ENCODE measurements at places on chromosomes 7 and 10. TPM values are rescaled to one million over a fixed set of nuclear protein-coding genes. Genes with fewer than 3 reads are reported as not detected.

DNA sequence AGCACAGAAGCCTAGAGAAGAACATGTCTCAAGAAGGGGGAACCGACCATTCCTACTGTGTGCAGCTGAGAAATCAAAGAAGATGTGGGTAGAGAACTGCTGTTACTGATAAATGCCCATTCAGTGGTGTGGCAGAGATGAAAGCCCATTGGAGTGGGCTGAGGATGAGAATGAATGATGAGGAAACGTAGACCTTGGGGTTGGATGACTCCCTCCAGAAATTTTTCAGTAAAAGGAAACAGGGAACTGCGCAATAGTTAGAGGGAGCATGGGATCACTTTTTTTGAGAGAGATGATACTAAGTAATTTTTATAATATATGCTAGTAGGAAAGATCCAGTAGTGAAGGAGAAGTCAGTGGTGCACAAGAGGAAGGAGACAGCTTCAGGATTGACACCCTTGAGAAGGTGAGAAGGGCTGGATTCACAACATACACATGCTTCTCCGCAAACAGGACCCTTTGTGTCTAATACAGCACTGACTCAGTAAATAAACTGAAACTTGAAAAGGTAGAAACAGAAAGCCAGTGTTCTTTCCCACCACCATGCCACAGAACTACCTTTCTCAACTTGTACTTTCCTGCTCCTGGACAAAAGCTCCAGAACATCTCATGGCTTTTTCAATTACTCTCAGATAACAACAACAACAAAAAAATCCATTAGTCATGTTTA is 104.7 kb upstream of the IL6 start:
- no peak for DNase-seq

DNA sequence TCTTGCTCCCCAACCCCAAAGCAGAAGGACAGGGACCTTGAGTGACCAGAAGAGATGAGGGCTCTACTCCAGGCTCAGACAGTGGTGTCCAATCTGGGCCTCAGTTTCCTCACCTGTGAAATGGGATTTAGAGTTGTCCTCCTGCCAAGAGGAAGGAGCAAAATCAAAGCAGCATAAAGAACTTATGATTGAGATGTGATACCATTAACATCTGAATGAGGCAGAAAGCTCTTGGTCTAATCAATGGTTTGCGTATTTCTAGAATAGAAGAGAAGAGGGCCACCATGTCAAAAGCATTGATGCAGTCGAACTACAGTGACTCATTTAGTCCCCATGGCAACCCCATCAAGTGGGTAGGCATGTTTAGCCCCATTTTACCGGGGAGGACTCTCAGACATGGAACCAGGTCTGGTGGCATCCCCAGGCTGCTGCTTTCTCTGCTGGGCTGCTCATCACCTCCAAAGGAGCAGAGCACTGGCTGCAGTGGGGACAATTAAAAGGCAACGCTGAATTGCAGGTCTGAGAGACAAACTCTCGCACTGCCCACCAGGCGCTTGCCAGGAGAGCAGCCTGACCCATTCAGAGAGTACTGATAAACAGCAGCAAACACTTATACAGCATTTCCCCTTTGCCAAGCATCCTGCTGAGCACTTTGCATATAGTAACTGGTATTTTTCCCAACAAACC is 175.9 kb downstream of the NEURL1 start:
- DNase-seq: no peak

- no peak for DNase-seq
Measured at GRCh38 chr7:33422825-33423645, 293.7 kb downstream of the BBS9 start.

- DNase-seq: no peak
Measured at GRCh38 chr10:72204724-72205123, 11.1 kb upstream of the ANAPC16 start.

- DNase-seq: no peak
Measured at GRCh38 chr7:249989-250388, 40.0 kb upstream of the FOXL3 start.

- DNase-seq: no peak
Measured at GRCh38 chr7:104873401-104873800, 140.6 kb upstream of the KMT2E start.

DNA sequence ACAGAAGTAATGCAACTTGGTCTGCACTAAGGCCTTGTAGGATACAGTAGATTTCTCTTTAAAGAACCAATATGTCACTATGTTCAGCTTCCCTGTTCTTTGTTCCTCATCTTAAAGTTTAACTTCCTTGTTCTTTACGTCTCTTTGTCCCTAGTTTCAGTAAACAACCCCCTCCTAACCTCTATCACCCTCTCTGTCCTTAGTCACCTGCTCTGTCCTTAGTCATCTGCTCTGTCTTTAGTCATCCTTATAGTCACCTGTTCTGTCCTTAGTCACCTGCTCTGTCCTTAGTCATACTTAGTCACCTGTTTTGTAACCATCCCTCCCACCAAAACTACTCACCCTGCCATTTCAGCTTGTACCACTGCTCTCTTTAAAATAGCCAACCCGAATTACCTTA is 144.6 kb upstream of the TMEM106B start:
- no peak for DNase-seq

DNA sequence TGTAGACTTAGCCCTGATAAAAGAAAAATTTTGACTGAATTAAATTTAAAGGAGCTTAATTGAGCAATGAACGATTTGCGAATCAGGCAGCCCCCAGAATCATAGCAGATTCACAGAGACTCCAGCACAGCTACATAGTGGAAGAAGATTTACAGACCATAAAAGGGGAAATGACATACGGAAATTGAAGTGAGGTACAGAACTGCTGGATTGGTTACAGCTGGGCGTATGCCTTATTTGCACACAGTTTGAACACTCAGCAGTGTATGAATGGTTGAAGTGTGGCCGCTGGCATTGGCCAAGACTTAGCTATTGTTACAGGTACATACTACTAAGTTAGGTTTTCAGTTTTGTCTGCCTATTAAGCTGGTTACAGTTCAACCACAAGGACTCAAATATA is 433.5 kb upstream of the CELF2 start:
- DNase-seq: no peak

- no peak for DNase-seq
Measured at GRCh38 chr10:98030991-98031431, 590 bp upstream of the CRTAC1 start.

GRCh38 chr10:79375321-79376077 is 28.2 kb downstream of the PPIF start:
- DNase-seq: peak; percentile 57

- DNase-seq: no peak
Measured at GRCh38 chr10:118913825-118914224, 115.7 kb upstream of the NANOS1 start.

DNA sequence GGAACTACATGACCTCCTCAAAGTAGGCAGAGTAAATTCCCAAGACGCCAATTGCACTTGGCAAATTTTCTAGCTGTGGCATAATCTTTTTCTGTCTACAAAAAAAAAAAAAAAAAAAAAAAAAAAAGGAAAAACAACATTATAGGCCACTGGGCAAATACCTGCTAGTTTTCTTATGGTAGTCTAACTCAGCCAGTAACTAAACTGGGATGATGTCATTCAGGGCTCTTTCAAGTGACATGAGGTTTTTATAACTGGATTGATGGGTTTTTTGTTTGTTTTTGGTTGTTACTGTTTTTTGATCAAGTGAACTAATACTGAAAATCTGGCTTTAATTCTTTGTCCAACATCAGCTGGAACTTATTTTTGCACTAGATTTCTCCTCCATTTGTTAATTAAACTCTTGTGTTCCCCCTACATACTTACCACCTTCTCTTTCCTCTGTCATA is 7.4 kb upstream of the VIM start:
- DNase-seq: no peak

DNA sequence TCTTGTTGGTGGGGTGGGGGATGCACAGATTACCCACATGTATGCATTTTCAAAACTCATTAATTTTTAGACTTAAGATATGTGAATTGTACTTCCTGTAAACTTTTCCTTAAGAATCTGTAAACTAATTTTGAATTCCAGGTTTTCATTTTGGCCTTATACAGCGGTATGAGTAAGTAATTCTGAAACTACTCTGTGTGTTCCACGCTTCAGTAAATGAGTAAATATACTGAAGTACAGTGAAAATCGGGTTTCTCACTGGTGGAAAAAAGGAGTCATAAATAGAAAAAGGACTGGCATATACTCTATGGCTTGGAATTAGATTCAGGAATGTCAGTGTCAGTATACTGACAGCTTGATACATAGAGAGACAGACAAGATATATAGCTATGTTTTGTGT is 72.8 kb downstream of the CTTNBP2 start:
- DNase-seq: no peak

Gene ZCWPW1
- 0.94 TPM for total RNA-seq

Gene PILRA
- total RNA-seq: 0.95 TPM

Gene PTPRZ1
- total RNA-seq: 0.04 TPM

Data from K562 (cell line).